ENCODE measurements at places on chromosomes 7 and 10. TPM values are rescaled to one million over a fixed set of nuclear protein-coding genes. Genes with fewer than 3 reads are reported as not detected.

Gene FZD1
- 29.8 TPM for total RNA-seq

Gene BTBD16
- total RNA-seq: 0.15 TPM

Gene UTF1
- total RNA-seq: not detected

Gene GPR15LG
- total RNA-seq: not detected
